ENCODE measurements at places on chromosomes 13 and 19.
A peak's percentile ranks its signal among the peaks of the same experiment; 100 is the strongest.

- peak; percentile 59 for DNase-seq
These were observed at the start of gene LATS2 for GRCh38 chr13:21061029-21061763. Gene LATS2 (minus strand): TSS chr13:21061586. CDS start chr13:21046026, 15,560 bp downstream.

- DNase-seq = no peak
These were observed 8.2 kb upstream of the PAN3 start for GRCh38 chr13:28129911-28130693.

DNA sequence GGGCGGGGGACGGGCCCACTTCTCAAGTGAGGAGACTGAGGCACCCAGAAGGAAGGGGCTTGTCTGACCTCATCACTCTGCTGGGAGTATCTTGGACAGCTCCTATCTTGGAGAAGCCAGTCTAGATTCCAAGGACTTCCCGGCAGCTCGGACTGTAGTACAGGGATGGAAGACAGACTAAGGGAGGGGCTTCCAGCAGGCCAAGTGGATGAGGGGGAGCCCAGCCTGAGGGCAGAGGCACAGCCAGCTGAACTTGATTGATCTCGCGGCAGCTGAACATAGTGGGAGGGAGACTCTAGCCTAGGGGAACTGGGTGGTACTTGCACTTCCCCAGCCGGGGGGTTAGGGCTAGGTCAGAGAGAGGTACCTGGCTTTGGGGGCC, 711 bp downstream of the CILP2 start:
- no peak for DNase-seq

DNA sequence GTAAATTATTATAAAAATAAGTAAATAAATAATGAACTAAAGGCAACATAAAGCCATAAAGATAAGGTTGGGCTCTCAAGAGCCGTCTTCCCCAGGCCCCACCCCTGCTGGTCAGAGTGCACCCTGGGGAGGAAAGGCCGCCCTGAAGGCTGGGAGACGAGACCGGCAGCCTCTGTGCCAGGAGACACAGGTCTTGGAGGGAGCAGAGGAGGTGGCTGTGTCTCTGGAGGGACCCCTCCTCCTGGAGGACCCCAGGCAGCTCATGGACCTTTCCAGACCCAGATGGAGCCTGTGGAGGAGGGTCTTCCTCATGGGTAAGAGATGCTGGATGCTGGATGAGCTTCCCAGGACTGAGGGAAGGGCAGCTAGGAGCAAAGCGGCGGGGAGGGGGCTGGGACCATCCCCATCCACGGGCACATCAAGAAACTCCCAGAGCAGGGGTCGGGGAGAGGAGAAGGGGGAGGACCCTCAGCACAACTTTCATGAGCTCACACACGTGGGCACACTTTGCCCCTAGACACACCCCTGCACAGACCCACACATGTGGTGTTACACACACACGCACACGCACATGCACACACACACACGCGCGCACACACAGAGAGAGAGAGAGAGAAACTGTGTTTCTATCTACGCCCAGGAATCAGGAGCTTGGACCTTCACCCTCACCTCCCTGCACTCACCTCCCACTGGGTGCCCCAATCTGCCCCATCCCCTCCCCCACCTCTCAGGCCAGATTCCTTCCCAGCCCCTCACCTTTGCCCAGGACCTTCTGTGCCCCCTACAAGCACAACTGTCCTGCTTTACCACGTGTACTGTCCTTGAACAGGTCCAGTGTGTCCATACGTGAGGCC, at the start of gene CEACAM18:
Gene CEACAM18 (plus strand): TSS at position 159 of the 854 bp plus-strand sequence.
- no peak for DNase-seq

- no peak for DNase-seq
These were observed 59.6 kb downstream of the MYO9B start for GRCh38 chr19:17135001-17135853.

DNA sequence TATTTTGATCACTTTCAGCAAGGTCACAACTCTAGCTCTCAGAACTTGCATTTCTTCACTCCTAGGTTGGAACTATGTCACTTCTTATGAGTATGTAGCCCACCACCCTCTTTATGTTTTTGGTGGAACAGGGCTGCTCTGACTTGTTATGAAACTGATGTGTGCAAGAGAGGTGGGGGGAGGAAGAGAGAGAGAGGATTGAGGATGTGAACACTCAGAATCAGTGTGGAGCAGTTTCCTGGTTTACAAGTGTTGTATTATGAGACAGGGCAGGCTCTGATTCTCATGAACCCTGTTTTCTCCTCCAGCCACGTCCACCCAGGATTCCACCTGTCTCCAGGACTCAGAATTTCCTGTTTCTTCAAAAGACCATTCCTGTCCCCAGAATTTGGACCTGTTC, 16.1 kb downstream of the ZNF317 start:
- DNase-seq = no peak

- DNase-seq = no peak
These were observed 485.6 kb downstream of the MYO16 start for GRCh38 chr13:109114991-109115390.

DNA sequence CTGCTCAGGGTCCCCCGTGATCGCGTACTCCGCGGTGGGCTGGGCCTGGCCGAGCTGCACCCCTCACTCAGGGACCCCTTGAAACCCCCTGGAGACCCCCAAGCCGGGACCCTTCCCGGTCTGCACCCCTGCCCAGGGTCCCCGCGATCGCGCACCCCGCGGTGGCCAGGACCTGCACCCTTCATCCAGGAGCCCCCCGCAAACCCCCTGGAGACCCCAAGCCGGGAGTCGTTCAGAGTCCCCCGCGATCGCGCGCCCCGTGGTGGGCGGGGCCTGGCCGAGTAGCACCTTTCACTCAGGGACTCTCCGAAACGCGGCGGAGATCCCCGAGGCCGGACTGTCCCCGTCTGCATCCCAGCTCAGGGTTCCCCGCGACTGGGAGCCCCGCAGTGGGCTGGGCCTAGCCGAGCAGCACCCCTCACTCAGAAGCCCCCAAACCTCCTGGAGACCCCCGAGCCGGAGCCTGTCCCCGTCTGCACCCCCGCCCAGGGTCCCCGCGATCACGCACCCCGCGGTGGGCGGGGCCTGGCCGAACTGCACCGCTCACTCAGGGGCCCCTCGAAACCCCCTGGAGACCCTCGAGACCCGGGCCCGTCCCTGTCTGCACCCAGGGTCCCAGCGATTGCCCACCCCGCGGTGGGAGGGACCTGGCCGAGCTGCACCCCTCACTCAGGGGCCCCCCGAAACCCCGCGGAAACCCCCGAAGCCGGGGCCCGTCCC, 748 bp downstream of the LMNB2 start:
- peak; percentile 38 for DNase-seq

DNA sequence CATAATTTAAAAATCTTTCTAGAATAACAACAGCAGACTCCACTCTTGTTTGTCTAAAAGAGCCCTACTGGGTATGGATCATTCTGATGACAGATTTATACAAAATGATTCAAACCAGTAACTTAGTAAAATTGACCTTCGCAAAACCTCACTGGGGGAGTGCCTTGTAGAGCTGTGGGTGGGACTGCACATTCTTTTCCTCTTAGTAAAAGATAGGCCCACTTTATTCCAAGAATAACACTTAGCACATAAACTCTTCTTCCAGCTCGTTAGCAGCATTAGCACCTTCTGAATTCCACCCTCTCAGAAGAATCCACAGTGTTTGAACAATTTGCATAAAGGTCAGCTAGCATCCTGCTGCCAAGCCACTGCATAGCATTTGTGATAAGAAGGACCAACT, 106.8 kb downstream of the STOML3 start:
- no peak for DNase-seq

DNA sequence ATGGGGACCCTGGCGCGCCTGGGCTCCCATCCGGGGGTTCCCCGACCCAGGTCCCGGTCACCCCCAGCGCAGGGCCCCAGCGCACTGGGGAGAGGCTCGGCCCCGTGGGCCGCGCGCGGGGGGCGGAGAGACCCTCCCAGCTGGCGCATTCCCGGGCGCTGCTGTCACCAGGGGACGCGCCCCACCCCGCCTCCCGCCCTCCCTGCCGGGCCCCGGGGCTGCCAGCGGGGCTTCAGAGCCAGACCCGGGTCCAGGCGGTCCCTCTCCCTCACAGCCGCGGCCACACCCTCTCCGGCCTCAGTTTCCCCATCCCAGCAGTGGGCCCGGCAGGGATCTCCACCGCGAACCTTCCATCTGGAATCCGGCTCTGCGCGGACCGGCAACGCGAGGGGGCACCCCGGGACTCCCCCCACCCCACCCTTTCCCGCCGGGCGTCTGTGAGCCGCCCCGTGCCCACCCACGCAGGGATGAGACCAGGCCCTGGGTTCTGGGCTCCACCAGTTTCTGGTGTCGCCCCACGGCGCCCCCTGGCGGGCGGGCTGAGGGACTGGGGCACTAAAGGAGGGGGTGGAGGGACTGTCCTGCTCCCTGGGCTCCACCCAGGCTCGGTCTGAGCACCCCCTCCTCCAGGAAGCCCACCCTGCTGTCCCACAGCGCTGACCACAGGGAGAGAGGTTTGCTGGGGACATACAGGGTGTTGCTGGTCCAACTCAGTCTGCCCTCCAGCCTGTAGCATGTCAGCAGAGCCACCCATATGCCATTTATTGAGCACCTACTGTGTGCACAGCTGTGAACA, 878 bp upstream of the ADAMTSL5 start:
- DNase-seq = peak; percentile 76

- no peak for DNase-seq
These were observed 12.8 kb downstream of the KCTD12 start for GRCh38 chr13:76873445-76873844.

- DNase-seq = no peak
These were observed 45.7 kb downstream of the ACSBG2 start for GRCh38 chr19:6181119-6181518.

GRCh38 chr19:17716309-17716929, 2.9 kb upstream of the MAP1S start:
- DNase-seq = no peak

GRCh38 chr13:41052441-41052840, 8.9 kb upstream of the WBP4 start:
- no peak for DNase-seq

GRCh38 chr19:7112675-7113074, 43.2 kb downstream of the ZNF557 start:
- DNase-seq = no peak

DNA sequence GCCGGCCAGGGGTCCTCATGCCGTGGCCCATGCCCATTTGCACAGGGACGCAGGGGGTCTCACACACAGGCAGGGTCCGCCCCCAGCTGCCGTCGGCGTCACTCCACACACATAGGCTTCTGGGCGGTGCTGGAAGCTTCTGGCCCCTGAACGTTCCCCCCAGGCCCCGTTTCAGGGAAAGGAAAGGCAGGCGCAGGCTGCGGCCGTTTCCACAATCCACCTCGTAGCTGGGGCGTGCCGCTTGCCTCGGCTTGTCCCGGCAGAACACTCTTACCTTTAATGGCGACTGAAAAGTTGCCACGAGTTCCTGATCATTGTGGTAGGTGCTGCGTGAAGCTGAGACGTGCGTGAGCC, 53.4 kb downstream of the MCF2L start:
- DNase-seq = no peak

DNA sequence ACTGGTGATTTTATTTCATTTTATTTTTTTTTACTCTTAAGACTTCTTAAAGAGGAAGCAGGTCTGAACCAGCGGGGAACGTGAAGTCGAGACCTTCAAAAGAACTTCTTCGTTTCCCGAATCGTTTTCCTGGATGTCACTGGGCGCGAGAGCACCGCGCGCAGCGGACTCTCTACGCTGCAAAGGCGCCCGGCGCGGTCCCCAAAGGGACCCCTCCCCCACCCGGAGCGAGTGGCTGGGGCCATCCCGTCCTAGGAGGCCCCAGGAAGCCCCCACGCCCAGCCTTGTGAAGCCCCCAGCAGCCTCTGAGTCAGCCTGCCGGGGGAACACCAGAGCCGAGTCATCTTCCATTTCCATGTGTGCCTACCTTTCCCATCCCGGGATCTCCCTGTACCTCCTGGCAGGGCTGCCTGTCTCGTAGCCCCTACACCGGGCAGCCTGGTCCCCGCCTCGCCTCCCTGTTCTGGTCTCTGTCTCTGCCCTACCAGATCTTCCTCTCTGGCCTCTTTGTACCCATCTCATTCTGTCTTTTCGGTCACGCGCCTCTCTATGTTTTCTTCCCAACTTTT, 608 bp downstream of the CD70 start:
- no peak for DNase-seq

DNA sequence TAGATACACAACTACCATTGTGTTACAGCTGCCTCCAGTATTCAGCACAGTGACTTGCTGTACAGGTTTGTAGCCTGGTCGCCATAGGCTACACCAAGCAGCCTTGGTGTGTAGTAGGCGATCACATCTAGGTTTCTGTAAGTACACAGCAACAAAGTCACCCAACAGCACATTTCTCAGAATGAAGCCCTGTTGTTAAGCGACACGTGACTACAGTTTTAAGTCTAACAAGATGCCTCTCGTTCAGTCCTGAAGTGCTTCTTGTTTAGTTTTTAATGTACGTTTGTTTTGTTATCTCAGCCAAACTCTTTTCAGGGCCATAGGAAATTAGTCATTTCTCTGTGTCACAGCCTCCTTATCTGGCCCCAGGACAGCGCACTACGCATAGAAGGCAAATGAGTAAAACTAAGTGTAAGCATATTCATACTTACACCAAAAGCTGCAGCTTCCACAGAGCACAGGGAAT, 50.0 kb upstream of the GPR183 start:
- DNase-seq = peak; percentile 92

GRCh38 chr13:106522112-106522705, 13.3 kb downstream of the EFNB2 start:
- DNase-seq = no peak

DNA sequence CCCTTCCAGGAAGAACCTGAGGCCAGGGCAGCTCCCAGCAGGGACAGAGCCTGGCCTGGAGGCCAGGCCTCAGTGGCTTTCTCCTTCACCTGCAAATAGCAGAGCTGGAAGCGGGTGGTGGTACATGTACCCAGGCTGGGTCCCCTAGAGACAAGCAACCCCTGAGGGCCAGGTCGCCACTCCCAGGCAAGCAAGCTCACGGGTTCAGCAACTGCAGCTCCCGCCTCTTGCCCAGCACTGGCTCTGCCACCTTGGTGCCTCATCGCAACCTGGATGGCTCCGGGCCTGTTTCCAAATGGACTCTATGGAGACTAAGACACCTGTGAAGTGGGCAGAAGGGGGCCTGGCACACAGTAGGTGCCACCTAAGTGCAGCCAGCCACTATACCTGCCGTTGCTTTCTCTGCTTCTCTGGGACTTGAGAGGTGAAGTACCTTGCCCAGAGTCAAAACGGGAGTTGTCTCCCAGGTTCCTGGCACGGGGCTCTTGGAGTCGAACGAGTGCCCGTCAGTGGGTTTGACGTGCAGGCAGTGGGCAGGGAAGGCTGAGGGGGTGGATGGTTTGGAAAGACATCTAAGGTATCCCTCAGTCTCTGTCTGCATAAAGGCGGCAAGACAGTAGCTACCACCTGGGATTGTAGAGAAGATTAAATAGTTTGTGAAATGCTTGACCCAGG, 2.4 kb upstream of the PLPP2 start:
- DNase-seq = no peak

All from activated CD4-positive, alpha-beta T cell treated with anti-CD3 and anti-CD28 coated beads, Interleukin-2, Interleukin-4, amounts not matched to agents 100 ng/mL and 50 ng/mL, durations not matched to agents 16 hours and 8 hours (primary cell).